Posterior vena cava (tissue), 2 donors: ENCODE measurements at places on chromosomes 3 and 15. TPM values are rescaled to one million over a fixed set of nuclear protein-coding genes. Genes with fewer than 3 reads are reported as not detected.

DNA sequence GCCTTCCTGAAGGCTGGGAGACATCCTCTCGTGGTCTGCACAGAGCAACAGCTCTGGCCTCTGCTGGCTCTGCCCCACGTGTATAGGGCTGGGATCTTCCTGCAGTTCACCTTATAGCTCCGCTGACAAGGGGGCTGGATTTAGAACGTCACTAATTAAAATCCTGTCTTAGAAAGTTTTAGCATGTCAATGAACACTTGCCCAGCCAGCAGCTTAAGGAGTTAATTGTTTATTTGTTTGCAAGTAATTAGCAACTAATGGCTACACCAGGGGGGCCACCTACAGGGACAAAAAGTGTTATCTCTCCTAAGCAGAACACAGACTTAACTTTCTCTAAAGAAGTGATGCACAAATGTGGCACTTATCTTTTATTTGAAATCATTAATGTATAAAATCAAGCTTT, at the start of gene HESX1:
TSS of gene HESX1 (minus strand) at position 84 of the 403 bp plus-strand sequence. CDS start at position 24, 60 bp downstream.
- DNase-seq: no peak

The CLRN1 gene
- not detected for total RNA-seq

DNA sequence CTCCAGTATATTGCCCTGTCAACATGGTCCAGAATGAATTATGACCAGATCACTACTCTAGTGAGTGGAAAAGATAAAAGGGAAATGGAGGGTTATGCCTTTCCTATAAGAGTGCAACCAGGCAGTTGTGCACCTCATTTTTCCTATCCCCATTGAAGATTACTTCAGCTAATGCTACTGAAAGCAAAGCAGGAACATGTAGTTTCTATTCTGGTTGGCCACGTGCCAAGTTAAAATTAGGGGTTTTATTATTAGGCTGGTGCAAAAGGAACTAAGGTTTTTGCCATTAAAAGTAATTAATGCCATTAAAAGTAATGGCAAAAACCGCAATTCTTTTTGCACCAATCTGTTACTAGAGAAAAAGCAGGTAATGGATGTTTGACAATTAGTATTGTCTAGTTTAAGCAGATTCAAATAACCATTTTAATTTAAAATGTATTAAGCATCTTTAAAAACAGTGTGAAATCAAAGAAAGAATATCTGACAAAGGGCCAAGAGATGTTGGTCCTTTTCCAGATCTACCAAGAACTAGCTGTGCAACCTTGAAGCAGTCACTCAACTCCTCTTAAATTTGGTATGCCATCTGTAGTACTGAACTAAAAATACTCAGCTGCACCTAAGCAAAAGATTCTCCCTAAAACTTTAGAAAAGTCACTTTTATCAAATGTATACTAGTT, 567.5 kb upstream of the CCDC54 start:
- DNase-seq: no peak

GRCh38 chr3:179528772-179529171, 34.0 kb upstream of the ACTL6A start:
- no peak for DNase-seq

- no peak for DNase-seq
Observed at GRCh38 chr3:38843898-38844297, 27.9 kb upstream of the SCN10A start.

The SOX2 gene
- total RNA-seq: 0.29 TPM

The HYAL2 gene
- total RNA-seq: 130 TPM

- no peak for DNase-seq
Observed at GRCh38 chr3:153961494-153961893, 159.7 kb upstream of the ARHGEF26 start.

- DNase-seq: no peak
Observed at GRCh38 chr3:30604558-30604957, 1.8 kb upstream of the TGFBR2 start.

The LCTL gene
- not detected for total RNA-seq

DNA sequence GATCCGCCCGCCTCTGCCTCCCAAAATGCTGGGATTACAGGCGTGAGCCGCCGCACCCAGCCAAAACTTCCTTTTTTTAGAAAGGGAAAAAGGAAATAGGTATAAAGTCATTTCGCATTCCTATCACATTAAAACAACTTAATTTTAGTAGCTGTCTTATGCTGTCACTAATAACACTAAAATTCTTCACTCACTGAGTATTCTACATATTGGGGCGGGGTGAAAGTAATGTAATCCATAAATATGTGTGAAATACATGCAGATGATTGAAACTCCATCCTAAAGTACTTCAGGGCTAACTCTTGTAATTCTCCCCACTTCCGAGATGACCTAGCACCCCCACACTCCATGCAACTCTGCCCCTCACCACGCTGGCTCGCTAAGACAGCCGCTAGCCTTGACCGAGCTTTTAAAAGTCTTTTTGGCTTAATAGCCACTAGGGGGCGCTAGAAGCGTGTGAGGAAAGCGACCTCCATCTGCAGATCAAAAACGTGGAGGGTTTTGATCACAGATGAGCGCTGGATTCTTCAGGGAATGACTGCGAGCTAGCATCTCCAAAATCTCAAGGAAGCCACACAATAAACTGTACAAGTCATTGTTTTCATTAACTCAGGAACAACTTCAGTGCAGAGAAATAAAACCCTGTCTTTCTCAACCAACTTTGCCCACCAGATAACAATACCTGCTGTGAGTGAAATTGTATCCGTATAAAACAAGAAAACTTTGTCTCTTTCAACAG, 129.3 kb upstream of the IGF1R start:
- peak; percentile 72 for DNase-seq

The GOLGA8G gene
- total RNA-seq: not detected

The VPS39 gene
- total RNA-seq: 58.0 TPM

GRCh38 chr3:131151-131888, 65.2 kb upstream of the CHL1 start:
- DNase-seq: no peak

The GOLGA8J gene
- total RNA-seq: not detected

DNA sequence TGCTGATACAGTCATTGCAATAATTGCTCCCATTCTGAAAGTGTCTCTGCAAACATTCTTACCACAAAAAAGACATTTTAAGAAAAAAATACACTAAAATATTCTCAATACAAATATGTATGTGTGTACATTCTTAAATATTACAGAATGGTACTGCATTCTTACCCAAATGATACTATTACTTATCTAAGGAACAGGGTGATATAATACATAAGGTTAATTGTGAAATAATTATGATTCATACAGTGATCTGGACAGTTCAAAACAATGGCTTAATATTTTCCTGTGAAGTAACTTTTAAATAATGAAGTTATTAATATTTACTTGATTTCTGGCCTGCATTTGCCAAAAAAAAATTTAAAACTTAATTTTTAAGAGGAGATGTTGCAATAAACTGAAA, 694.6 kb downstream of the TUSC7 start:
- no peak for DNase-seq

DNA sequence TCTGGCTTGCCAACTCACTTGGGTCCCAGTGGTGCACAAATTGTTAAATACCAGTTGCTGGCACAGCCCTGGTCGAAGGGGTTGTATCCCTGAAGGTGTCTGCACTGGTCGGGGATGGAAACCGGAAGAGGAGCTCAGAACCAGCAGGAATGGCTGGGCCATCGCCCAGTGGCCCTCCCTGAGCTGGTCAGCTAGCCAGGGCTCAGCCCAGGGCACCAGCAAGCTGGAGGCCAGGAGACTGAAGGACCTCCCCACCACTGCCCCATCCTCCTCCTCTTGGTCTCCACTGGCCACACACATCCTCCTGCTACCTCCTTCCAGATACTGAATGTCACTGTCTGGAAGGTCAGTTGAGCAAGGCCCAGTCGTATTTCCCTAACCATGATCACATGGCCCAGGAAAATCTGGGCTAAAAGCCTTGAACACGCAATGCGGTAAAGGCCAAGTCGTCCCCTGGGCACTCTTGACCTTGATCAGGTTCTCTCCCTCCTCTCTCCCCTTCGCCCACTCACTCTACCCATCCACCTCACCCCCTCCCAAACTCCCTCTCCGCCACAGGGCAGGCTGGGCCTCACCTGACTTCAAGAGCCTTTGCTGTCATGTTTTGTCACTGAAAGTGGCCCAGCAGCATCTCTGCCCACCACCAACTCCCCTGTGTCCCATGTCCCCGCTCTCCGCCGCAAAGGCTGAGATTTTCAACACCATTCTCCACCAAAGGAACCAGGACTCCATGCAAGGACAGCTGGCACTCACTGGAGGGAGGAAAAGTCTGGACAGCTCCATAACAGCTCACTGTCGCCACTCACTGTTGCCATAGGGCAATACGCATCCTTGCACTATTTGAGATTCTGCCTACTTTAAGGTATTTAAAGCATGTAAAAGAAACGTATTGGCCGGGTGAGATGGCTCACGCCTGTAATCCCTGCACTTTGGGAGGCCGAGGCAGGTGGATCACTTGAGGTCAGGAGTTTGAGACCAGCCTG, 12.1 kb downstream of the ZDHHC19 start:
- no peak for DNase-seq
